ENCODE measurements at places on chromosomes 3 and 15.

GRCh38 chr15:90243943-90244639, 5.3 kb upstream of the TTLL13 start:
- no peak for DNase-seq

DNA sequence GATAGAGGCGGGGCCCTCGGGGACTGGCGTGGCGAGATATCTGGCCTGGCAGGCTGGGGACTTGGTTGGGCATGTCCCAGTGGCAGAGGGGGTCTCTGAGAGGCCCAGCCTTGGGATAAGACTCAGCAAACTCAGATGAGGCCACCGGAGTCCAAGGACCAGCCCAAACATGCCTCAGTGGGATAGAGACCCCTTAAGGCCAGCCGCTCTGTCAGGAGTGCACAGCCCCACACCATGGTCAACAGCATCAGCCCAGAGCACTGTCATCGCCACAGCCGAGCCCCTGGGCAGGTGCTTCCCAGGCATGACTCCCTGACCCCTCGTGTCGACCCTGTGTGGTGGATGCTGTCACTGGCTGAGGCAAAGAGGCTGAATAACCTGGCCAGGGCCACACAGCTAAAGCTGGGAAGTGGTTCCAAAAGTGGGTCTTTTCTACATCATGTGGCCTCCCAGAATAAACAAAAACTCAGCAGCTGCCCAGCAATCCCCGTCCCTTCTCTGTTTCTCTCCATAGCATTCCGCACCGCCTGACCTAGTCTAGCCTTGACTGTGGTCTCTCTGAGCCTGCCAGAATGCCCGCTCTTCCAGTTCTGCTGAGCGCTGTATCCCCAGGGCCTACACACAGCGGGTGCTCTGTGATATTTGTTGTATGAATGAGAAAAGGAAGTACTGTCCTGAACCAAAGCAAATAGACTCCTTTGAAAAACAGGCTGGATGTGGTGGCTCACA, 15.1 kb downstream of the CTSH start:
- DNase-seq, result no peak

GRCh38 chr3:4852780-4853748, 126.2 kb upstream of the BHLHE40 start:
- DNase-seq, result no peak

DNA sequence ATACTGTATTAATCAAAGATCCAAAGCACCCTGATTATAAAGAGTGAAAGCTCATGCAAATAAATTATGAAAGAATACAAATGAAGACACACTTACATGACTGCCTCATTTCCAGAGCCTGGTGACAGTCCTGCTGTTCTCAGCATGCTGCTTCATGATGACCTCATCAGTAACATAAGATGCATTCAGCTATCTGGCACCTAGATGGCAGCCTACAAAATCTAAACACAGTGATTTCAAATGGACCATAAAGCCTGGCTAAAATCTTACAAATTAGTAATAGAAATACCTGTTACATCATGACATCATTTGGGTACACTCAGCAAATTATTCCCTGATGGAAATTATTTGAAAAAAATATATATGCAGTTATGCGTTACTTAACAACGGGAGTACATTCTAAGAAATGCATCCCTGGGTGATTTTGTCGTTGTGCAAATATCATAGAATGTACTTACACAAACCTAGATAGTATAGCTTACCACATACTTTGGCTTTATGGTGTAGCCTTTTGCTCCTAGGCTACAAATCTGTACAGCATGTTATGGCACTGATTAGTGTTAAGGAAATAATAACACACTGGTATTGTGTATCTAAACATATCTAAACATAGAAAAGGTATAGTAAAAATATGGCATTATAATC, 207.2 kb downstream of the EPHA3 start:
- DNase-seq, result no peak

- DNase-seq, result peak; percentile 1
Observed at GRCh38 chr3:90015688-90016356, 908.4 kb downstream of the EPHA3 start.

DNA sequence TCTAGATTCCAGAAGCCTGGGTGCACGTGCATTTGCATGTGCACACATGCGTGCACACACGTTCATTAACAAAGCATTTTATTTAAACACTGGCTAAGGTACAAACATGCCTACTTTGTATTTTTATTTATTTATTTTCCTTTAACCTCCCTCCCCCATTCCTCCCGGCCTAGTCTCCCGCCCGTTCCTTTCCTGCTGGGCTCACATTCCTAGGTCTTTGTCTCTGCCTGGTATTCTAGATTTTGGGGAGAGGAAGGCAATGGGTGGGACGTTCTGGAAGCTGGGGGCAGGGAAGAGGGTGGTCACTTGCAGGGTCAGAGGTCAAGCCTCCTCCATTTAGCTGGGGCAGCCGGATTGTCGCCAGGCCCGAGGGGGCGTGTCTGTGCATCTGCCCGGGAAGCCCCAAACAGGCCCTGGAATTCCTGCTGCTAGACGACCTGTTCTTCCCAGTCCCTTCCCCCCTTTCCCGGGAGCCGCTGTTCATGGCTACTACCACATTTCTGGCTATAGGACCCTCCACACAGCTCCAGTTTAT, 51.8 kb downstream of the TRIM71 start:
- DNase-seq, result no peak

DNA sequence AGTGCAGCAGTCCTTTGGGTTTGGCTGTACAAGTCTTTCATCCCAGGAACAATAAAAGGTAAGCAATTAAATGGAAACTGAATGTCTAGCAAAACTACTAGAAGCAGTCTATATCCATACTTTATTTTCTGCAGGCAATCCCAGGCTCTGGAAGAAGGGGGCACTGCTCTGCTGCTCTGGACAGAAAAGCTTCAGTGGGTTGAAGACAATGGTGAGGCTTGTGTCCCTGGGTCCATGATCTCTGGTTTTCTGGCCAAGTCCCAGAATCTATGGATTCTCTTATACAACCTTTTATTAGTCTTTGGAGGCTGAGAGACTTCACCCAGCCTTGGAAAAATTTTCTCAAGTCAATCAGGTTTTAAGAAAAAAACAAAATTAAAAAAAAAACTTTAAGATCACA, 35.6 kb downstream of the SCAP start:
- DNase-seq, result no peak

GRCh38 chr15:100007609-100008008, 274.4 kb upstream of the LYSMD4 start:
- DNase-seq, result no peak

DNA sequence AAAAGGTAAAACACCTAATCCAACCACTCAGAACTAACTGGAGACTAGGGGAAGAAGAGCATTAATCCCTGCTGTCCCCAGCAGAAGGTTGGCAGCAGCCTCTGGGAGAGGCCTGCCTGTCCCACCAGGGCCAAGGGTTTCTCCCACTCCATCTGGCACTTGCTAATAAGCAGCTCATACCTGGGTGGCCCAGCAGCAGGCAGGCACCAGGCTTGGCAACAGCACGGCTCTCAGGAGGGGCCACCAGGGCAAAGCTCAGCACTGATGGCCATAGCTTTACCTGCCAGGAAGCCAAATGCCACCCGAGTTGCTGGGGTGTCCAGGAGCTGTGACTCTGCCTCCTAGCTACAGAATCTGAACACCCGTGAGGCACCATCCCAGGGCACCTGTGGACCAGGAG, 58.3 kb downstream of the BOC start:
- no peak for DNase-seq

DNA sequence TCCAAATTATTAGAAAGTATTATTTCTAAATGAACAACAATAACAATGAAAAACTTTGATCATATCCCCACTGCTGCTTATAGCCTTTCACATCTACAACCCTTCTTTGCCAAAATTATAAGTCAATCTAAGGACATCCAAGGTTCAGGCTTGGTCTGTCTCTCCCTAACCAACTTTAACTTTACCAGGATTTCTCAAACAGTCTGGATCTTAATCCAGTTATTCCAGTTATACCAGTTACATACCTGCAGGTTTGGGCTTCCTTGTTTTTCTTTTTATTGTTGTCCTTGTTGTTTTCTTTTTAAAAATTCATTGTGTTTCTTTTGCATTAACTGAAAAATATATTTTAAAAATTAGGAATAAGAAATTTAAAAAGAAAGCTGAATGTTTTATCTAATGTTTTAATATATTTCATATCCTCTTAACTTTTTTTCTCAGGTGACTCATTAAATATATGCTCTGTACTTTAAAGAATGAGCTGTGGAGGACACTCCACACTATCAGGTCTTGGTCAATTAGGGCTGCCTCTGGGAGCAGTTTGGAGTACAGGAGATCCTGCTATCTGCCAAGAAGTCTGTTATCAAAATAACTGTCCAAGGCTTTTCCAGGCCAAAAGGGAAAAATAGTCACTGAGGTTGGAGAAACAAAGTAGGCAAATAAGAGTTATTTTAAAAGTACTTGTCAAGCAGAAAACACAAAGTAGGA, 421.4 kb downstream of the EPHA6 start:
- DNase-seq, result no peak

GRCh38 chr3:82978368-82978767, 1216.9 kb upstream of the GBE1 start:
- DNase-seq, result no peak

DNA sequence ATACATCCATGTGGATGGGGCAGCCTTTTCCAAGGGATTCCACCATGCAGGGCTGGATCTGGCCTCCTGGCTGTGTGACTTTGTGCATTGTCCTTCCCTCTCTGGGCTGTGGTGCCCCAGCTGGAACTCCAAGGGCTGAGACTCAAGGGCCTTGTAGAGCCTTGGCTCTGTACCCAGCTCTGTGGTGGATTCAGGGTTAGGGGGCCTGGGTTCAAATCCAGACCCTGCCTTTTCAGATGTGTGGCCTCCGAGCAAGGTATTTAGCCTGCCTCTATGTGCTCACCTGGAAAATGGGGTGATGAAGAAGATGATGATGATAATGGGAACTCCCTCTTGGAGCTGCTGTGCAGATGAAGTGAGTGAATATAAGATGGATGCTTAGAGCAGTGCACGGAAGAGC, 161.9 kb downstream of the WNT7A start:
- DNase-seq, result no peak

DNA sequence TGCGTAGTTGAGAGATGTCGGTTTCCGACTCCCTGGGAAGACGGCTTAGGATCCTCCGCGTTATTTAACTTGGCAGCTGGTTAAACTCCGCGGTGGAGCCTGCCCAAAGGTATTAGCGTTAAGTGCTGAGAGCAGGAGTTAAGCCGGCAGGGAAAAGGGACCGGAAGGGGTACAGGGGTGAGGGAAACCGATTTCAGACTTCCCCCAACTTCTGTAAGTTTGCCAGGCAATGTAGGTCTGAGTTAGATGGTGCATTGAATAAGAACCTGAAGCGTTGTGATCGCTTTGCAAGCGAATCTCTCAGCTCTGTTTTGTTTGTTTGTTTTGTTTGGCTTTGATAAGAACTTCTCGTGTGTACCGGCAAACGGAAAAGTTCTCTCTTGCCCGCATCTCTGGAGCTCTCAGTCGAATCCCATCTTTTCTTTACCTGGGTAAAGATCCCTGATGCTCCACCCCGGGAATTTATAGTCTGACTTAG, 6.0 kb upstream of the FEZF2 start:
- DNase-seq, result no peak

- no peak for DNase-seq
Observed at GRCh38 chr3:13289771-13290285, 130.3 kb downstream of the NUP210 start.

DNA sequence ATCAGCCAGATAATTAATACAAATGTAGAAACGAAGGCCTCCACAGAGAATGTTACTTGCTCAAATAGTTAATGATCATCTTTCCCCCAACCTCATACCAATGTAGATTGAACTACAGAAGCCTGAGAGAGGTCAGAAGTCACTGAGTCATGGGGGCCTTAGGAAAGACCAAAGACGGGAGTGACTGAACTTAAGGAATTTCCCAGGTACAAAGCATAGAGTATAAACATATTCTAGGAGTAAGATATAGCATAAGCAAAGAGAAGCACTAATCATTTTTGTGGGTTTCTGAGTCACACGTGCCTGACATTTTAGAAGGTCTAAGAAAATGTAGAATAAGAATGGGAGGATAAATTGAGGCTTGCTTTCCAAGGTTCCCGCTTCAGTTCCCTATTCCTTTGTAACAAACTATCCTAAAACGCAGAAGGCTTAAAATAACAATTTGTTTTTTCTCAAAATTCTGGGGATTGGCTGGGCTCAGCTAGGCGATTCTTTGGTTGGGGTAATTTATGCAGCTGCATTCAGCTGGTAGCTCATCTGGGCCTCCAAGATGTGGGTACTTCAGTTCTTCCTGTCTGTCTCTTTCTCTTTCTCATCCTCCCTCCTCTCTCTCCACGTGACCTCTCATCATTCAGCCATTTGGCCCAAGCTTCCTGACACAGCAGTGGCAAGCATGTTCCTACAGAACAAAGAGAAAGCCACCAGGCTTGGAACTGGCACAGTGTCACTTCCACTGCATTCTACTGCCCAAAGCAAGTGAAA, 422.6 kb downstream of the FOXP1 start:
- DNase-seq, result no peak

DNA sequence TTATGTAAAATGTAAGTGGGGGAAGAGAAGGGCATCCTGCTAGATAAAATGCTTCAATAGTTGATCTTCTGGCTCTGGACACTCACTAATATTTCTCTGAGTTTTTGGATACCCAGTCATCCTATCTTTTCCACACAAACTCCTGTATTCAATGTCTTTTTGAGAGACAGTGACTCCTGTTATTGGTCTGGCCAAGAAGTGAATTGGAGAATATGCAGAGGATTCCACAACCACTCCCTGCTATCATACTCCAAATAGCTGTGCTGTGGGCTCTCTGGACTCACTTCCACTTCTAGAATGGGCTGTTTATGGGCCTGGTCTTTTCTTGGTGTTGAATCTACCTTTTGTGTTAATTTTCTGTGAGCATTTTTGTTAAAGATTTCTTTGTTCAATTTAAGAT, 376.8 kb downstream of the NLGN1 start:
- DNase-seq, result no peak

All from GM04503 (cell line).